Camera-type eye (tissue), 1 donor: ENCODE measurements at places on chromosomes 16 and 17. TPM values are rescaled to one million over a fixed set of nuclear protein-coding genes. Genes with fewer than 3 reads are reported as not detected.

Gene PGS1
- 61.8 TPM for total RNA-seq

Gene KREMEN2
- total RNA-seq, result 1.6 TPM

Gene KRTAP4-5
- not detected for total RNA-seq

Gene CD68
- total RNA-seq, result 5.9 TPM

Gene RAC3
- 17.8 TPM for total RNA-seq

Gene BCL6B
- total RNA-seq, result 5.4 TPM

Gene RNF112
- total RNA-seq, result 5.4 TPM

Gene IGF2BP1
- total RNA-seq, result 12.0 TPM

Gene MRPL27
- total RNA-seq, result 39.5 TPM

Gene RASL10B
- total RNA-seq, result 4.1 TPM

Gene PRSS36
- total RNA-seq, result not detected

Gene KRTAP1-1
- total RNA-seq, result not detected
